ENCODE measurements at places on chromosomes 2 and 18.
A peak's percentile ranks its signal among the peaks of the same experiment; 100 is the strongest.

- no peak for DNase-seq
Observed at GRCh38 chr2:38076710-38077430, 919 bp upstream of the CYP1B1 start.

- DNase-seq: no peak
Observed at GRCh38 chr2:72993933-72994280, 76.6 kb downstream of the EMX1 start.

DNA sequence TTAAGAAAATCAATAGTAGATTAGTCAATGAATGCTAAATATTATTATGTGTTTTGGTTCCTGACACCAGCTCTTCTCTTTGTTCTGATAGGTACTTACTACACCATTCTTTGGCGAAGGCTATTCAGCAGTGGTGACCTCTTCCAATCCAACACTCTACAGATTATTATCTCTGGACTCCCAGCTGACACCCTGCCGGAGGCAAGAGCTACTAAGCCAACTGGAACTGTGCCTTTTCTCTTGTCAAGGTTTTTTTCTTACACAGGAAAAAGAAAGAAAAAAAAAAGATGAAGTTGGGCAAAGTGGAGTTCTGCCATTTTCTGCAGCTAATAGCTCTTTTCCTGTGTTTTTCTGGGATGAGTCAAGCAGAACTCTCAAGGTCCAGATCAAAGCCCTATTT, 11.7 kb downstream of the CDH7 start:
- DNase-seq: no peak

DNA sequence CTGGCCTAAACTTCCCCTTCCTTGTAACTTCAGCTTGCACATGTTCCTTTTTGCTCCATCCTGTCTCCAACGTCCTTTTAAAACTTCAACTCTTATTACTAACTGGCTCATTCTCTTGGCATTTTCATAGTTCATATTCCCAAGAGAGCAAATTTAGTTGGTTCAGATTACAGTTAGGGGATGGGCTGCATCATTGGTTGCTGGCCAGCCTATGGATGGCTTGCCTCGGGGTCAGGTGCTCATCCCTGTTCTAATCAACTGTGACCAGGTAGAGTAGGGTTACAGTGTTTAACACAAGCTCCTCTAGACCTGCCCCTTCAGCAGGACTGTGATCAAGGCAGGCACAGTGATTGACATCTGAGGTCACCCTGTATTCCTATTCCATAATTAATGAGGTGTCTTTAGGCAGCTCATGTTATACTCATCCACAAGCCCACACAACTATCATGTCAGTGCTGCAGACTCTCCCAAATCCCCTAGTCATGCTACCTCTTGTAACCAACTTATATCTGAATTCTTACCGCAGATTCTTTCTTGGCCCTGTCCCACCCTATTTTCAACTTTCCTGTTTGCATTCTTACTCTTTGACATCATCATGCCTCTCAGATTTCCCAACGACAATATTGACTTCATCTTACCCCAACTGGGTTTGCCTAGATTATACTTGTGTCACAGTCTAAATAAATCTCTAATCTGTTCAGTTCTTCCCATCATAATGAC, 293.3 kb downstream of the MTX2 start:
- no peak for DNase-seq

DNA sequence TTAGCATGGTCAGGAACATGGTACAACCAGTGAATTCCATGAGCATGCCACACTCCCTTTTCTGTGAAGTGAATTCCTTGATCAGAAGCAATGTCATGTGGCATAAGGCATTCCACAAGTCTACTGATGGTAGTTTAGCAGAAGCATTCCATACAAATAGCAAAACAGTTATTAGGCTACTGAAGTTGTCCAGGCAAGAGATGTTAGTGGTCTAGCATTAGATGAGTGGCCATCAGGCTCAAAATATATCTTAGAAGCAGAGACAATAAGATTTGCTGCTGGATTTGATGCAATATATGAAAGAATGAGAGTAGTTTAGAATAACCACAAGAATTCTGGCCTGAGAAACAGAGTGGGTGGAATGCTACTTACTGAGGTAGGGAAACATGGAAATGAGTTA, 355.3 kb upstream of the NRXN1 start:
- DNase-seq: no peak

- DNase-seq: no peak
Observed at GRCh38 chr2:218709908-218710307, 727 bp upstream of the TTLL4 start.

GRCh38 chr18:47815486-47816270, 114.8 kb downstream of the SMAD2 start:
- DNase-seq: no peak

DNA sequence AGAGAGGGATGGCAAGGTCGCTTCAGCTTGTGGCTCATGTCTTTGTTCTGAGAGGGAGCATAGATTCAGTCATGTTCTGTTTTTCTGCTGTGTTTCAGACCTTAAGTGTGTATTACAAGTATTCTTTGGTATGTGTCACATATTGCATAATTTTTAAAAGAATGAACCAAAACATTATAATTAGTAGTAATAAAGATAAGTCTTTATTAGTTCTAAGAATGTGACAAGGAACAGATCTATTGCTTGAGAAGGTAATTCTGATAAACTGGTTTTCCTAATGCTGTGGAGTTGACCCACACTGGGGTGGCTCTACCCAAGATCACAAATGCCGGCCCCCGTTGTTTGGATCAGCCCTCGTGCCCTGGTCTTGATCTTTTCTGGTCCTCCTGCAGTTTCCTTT, 124.3 kb upstream of the FOSL2 start:
- no peak for DNase-seq

DNA sequence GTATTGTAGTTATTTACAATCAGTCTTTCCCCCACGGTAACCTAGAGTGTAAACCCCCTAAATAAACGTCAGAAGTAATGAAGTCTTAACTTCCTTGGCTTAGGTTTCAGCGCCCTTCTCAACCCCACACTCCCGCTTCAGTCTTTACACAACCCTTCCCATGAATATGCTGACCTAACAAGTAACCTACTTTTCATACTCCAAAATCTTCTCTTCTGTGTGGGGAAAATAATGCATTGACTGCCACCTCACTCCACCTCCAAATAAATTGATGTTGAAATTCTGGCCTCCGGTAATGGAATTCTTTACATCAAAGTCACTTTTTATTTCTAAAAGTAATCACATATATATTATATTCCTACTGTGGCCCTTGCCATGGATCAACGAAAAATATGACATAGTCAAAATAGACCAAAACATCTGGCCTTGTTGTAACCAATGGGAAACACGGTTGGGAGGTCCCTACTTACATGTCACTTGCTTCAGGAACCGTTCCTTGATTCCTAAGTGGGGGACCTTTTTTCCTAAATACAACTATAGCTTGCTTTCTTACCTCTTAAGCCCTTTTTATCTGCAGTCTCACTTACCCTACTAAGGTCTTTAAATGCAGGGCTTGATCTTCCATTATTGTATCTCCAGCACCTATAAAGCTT, 961 bp downstream of the GEN1 start:
- no peak for DNase-seq

- DNase-seq: no peak
Observed at GRCh38 chr18:41501848-41502247, 453.2 kb upstream of the PIK3C3 start.

DNA sequence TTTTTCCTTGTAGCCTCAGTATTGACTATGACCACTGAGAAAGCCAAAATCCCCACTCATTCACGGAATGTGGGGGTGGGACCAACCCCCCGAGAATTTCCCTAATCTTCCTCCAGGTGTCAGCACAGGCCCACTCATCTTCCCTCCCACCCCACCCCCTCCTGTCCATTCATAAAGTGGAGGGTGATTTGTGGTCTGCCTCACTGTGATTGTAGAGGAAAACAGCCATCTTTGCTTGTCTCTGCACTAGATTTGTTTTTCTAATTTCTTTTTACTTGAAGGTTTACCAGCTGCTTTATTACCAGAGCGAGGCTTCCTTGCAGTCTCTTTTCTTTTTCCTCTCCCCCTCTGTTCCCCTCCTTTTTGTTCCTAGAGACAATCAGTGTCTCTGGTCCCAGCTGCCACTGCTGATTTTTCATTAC, 171.8 kb downstream of the ICOS start:
- DNase-seq: peak; percentile 23

DNA sequence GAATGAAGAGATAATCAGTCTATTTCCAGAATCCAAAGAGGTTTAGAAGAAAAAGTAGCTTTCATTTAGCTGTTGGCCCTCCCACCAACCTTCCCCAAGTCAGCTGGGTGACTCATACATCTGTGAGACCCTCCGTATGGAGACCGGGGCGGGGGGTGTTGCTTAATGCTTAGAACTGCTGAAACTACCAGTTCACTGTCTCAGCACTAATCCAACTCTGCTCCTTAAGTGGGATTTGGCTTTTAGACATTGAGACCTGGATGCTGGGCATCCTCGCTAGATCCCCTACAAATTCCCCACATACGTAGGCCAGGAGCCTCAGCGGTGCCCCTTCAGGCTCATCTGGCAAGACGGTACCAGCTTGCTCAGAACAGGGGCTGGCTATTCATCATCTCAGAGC, at the start of gene SAG:
SAG (plus strand) TSS at position 252 of the 400 bp plus-strand sequence. CDS start 1,374 bp downstream, outside the sequence.
- DNase-seq: no peak

- DNase-seq: no peak
Observed at GRCh38 chr2:237885111-237885930, 25.9 kb downstream of the RAMP1 start.

DNA sequence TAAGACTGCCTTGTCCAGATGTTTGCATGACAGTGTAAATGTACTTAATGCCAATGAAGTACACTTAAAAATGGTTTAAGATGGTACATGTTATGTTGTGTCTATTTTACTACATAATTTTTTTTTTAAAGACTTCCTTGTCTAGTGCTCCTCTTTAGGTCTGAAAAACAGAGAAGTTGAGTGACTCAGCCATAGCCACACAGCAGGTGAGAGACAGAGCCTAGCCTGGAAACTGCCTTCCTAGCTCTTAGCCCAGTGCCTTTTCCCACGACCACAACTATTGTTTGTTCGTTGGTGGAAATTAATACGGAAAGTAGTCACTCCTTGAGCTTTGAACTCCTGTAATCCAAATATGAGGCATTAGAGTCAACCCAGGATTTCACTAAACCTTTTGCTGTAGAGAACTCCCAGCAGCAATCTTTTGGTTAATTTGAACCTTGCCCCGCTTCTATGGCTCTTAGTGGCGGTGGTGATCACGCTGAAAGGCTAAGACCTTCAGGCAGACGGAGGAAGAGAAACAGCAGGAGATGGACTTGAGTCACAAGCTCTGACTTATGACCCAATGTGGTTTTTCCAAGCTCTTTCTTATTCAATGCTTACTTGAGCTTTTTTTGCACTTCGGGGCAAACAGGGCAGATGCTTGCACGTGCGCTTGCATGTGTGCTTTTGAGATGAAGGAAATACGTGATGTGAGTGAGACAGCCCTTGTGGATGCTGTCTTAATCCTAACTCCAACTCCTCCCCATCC, 21.2 kb downstream of the TRIB2 start:
- DNase-seq: no peak

DNA sequence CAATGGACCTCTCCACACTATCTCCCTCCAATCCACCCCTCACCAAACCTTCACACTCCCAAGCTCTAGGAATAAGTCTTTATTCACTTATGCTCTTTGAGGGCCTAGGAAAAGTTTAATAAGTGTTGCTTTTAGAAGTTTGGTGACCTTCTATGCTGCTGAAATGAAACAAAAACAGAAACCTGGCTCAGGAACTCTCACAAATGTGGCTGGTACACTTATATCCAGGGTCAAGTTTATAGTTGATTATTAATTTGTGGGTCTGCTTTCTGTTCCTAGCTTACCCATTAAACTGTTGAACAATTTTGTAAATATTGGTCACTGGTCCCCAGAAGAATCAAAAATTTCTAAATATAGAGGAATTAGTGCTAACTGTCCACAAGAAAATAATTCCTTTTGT, 14.2 kb upstream of the ANKRD44 start:
- no peak for DNase-seq

GRCh38 chr2:68366083-68366560, 1.0 kb downstream of the PLEK start:
- DNase-seq: no peak

DNA sequence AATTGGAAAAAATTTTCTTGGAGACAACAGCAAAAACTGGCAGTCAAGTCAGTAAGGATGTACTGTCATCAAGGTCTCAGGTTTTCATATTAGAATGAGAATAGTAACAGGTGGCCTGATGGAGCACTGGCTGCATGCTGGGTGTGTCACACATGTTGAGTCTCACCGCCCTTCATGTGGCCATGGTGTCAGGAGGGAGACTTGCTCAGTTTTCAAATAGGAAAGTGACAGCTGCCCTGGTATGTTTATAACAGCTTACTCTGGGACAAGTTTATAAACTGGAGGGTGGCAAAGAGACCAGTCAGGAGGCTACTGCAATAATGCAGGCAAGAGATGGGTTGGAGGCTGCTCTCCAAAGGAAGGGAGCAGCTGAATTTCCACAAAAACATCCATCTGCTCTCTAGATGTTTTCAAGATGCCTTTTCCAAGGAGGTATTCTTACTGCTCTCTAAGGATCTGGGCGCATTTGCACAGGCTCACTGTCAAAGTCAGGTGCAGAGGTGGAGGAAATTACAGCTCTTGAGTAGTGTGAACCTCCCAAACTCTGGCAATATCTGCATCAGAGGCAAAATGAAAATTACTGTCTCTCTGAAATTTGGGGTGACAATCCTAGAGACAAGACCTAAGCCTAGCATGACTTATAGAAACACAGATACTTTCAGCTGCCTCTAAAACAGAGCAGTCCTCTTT, 321.9 kb upstream of the RAB12 start:
- DNase-seq: no peak

- DNase-seq: no peak
Observed at GRCh38 chr2:110780461-110780860, 48.1 kb downstream of the ACOXL start.

DNA sequence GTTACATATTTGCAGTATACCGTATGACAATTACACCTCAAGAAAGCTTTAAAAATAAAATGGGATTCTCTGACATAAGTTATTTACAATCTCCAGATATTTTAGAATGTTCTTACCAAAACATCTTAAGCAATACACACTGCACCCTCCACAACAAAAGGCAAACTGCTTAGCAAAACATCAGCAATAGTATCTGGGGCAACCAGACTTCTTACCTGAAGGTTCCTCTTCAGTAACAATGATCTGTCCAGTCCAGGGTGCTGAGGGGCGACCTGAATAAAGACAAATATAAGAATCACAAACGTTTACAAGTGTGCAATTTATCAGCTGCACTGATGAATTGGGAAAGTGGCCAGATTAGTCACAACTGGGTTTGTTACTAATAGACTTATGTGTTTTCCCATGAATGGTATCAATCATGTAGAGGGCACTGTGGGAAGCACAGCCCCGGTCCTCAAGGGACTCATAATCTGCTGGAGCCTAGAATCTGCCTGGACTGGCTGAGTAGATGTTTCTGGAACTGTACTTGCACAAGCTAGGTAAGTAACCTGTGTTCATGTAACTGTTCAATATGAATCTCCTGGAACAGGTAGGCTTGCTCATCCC, 70.7 kb downstream of the MYOM1 start:
- DNase-seq: no peak

- DNase-seq: no peak
Observed at GRCh38 chr2:236965021-236965840, 120.5 kb upstream of the COPS8 start.
